Activated naive CD4-positive, alpha-beta T cell treated with anti-CD3 and anti-CD28 coated beads for 36 hours (primary cell): ENCODE measurements at places on chromosomes 13 and 19. TPM values are rescaled to one million over a fixed set of nuclear protein-coding genes. Genes with fewer than 3 reads are reported as not detected.

GRCh38 chr19:14203177-14203576 is 2.8 kb downstream of the ADGRL1 start:
- peaks cover 5% of the 10 kb centered on the region for H3K27me3 ChIP-seq
- no peak overlapping the region for H3K4me3 ChIP-seq
- H3K4me1 ChIP-seq: peaks cover 29% of the 10 kb centered on the region
- no peak for DNase-seq

DNA sequence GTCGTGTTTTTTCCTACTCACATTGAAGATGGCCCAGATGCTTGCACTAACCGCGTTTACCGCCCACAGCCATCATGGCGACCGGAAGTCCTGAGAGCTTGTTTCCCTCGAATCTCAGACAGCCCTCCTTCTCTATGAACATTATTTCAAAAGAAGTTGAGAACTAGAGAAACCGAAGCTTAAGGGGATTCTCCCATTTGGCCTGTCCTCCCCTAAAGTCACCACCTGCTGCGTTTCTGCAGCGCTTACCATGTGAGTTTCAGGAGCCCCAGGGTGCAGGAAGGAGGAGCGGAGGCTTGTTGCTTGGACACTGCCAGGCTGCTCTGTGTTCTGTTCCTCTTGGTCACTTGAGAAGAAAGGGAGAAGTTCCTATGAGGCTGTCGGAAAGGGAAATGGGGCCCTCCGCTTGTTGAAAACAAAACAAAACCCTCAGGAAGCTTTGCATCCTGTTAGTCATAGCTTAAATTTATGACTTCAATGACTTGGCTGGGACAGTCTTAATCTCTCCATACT is 6.2 kb downstream of the CARD8 start:
- H3K4me1 ChIP-seq: peaks cover 74% of the 10 kb centered on the region
- no peaks in the 10 kb centered on the region for H3K27me3 ChIP-seq
- peak overlapping the region; percentile 89 for H3K4me3 ChIP-seq
- peak; percentile 88 for DNase-seq
- H3K36me3 ChIP-seq: peaks cover 30% of the 10 kb centered on the region

- H3K27ac ChIP-seq: no peak overlapping the region
- DNase-seq: no peak
- H3K4me3 ChIP-seq: no peak overlapping the region
- H3K4me1 ChIP-seq: no peaks in the 10 kb centered on the region
Observed at GRCh38 chr13:63554157-63554556, 2138.5 kb upstream of the PCDH20 start.

DNA sequence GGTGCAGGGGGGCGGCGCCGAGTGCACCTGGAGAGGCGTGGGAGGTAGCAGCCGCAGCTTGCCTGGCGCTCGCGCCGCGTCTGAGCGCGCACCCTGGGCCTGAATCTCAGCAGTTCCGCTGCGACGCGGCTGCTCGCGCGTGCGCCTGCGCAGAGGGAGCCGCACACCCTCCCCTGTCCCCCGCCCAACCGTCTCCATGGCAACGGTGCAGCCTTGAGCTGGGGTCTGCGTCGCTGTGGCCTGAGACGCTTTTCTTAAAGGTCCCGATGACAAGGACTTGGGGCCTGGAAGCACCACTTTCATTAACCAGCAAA is at the start of gene PNMA8B:
Gene PNMA8B, minus strand, starts transcription at position 82 of the 314 bp plus-strand sequence. CDS start 402 bp downstream, outside the sequence.
- H3K4me3 ChIP-seq: peak within 1 kb of the TSS; percentile 74
- peak; percentile 42 for DNase-seq
- H3K4me1 ChIP-seq: peaks cover 21% of the 10 kb centered on the region
- peaks cover 29% of the 10 kb centered on the region for H3K27me3 ChIP-seq
- no peaks in the 10 kb centered on the region for H3K36me3 ChIP-seq

GRCh38 chr19:17718550-17718946 is 732 bp upstream of the MAP1S start:
- H3K36me3 ChIP-seq: peaks cover 6% of the 10 kb centered on the region
- peaks cover 34% of the 10 kb centered on the region for H3K4me1 ChIP-seq
- H3K4me3 ChIP-seq: peak overlapping the region; percentile 84
- peak overlapping the region; percentile 76 for H3K27ac ChIP-seq
- no peak for DNase-seq

GRCh38 chr19:37342753-37343152 is 28.1 kb upstream of the ZNF527 start:
- H3K27me3 ChIP-seq: no peaks in the 10 kb centered on the region
- no peak overlapping the region for H3K27ac ChIP-seq
- peaks cover 71% of the 10 kb centered on the region for H3K36me3 ChIP-seq
- no peak for DNase-seq
- no peak overlapping the region for H3K4me3 ChIP-seq
- H3K4me1 ChIP-seq: peaks cover 5% of the 10 kb centered on the region

- H3K4me3 ChIP-seq: no peak overlapping the region
- no peak for DNase-seq
- no peak overlapping the region for H3K27ac ChIP-seq
- no peaks in the 10 kb centered on the region for H3K36me3 ChIP-seq
- peaks cover 21% of the 10 kb centered on the region for H3K27me3 ChIP-seq
Observed at GRCh38 chr13:101059793-101060192, 356.5 kb downstream of the NALCN start.

DNA sequence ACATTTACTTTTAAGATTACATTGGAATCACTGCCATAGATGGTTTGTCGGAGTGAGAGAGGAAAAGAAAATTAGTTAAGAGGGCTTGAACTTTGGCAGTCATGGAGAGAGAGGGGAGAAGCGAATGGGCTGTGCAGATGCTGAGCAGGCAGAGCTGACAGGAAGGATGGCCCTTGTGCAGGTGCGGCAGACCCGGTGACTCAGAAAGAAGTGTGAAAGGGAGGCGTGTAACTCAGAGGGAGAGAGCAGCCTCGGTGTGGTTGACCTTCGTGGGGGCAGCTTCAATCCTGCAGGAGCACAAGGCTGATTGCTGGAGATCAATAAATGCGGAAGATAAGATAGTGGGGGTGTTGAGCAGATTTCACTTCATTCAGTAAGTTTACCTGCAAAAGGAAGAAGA is 76.9 kb downstream of the TNFSF13B start:
- H3K27me3 ChIP-seq: no peaks in the 10 kb centered on the region
- DNase-seq: peak; percentile 47
- H3K4me3 ChIP-seq: no peak overlapping the region
- peaks cover 24% of the 10 kb centered on the region for H3K4me1 ChIP-seq

DNA sequence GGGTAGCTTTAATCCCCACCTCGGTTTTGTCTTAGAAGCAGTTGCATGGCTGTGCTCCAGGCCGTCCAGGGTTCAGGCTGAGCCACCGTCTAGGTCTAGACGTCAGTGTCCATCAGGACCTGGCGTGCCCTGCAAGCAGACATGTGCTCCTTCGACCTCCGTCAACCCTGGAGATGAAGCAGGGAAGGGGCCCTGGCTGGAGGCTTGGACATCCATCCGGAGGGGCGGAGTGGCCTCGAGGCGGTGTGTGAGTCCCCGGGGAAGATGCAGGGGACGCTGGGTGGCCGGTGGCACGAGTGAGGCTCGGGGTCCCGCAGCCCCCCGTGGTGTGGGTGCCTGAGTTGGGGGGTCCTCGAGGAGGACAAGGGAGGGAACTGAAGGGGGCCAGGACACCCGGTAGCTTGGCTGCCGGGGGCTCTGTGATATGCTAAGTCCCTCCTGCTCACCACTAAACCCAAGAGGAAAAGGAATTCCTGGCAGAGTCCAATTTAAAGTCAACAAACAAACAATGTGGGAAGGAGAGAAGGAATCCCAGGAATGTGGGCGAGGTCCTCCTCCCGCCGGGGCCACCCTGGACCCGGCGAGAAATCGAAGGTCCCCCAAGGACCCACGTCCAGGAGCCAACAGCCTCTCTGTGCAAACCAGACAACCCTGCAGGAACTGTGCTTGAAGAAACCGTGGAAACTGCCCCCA is 14.9 kb upstream of the PTBP1 start:
- H3K4me3 ChIP-seq: no peak overlapping the region
- H3K27me3 ChIP-seq: no peaks in the 10 kb centered on the region
- no peak overlapping the region for H3K27ac ChIP-seq
- H3K4me1 ChIP-seq: no peaks in the 10 kb centered on the region
- no peaks in the 10 kb centered on the region for H3K36me3 ChIP-seq

- H3K36me3 ChIP-seq: no peaks in the 10 kb centered on the region
- no peaks in the 10 kb centered on the region for H3K27me3 ChIP-seq
- H3K4me1 ChIP-seq: no peaks in the 10 kb centered on the region
- no peak overlapping the region for H3K27ac ChIP-seq
- H3K4me3 ChIP-seq: no peak overlapping the region
Observed at GRCh38 chr19:28960586-28960985, 252.4 kb downstream of the UQCRFS1 start.

GRCh38 chr19:54875506-54875905 is 1.5 kb downstream of the FCAR start:
- H3K4me3 ChIP-seq: no peak overlapping the region
- no peaks in the 10 kb centered on the region for H3K36me3 ChIP-seq
- H3K27ac ChIP-seq: no peak overlapping the region
- H3K4me1 ChIP-seq: no peaks in the 10 kb centered on the region

DNA sequence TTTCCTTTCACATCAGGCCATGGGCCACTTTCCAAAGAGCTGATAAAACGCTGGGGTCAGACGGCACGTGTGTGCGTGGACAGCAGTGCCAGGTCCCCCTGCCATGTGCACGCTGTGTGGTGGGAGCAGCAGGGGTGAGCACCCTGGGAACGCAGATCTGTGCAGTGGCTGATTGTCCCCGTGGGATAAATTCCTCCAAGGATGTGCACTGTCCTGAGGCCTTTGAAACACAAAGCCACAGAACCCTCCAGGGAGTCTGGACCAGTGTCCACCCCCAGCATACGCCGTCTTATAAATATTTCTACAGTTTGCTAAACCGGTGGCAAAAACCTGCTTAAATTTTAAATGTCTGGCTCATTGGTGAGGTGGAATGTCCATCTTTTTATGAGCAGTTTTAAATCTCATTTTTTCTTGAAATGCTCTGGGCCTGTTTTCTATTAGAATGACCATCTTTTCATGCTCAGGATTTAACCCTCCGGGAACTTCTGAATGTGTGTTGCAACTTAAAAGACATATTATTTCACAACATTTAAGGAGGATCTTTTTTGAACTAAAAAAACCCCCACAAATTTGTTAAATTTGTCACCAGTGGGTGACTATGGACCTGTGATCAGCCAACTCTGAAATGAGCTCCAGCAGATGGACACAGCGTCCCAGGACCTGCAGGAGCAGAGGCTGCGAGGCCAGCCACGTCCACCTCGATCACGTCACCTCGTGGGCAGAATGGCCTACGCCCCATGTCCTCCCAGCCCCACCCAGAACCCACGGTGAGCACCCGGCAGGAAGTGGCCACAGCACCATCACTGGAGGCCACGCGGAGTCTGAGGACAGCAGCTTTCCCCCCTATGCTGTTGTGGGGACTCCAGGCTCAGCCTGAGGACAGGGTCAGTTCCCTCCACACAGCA is 68.6 kb downstream of the RASA3 start:
- H3K27me3 ChIP-seq: no peaks in the 10 kb centered on the region
- peak overlapping the region; percentile 95 for H3K27ac ChIP-seq
- DNase-seq: no peak
- H3K36me3 ChIP-seq: peaks cover 8% of the 10 kb centered on the region

DNA sequence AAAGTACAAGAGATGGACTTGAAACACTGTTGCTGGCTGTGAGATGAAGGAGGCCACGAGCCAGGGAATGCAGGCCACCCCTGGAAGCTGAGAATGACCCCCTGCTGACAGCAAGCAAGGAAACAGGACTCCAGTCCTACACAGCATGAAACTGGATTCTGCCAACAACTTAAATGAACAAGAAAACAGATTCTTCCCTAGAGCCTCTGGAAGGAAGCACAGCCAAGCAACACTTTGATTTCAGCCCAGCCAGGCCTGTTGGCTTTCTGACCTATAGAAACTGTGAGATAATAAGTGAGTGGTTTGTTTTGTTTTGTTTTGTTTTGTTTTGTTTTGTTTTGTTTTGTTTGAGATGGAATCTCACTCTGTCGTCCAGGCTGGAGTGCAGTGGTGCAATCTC is 105.3 kb upstream of the CACNA1A start:
- H3K4me3 ChIP-seq: no peak overlapping the region
- peaks cover 2% of the 10 kb centered on the region for H3K4me1 ChIP-seq
- no peak overlapping the region for H3K27ac ChIP-seq
- peaks cover 8% of the 10 kb centered on the region for H3K27me3 ChIP-seq
- H3K36me3 ChIP-seq: no peaks in the 10 kb centered on the region

- H3K27me3 ChIP-seq: no peaks in the 10 kb centered on the region
- H3K36me3 ChIP-seq: no peaks in the 10 kb centered on the region
- H3K4me1 ChIP-seq: no peaks in the 10 kb centered on the region
- H3K27ac ChIP-seq: no peak overlapping the region
- no peak overlapping the region for H3K4me3 ChIP-seq
Observed at GRCh38 chr13:51045451-51045850, 65.6 kb downstream of the C13orf42 start.

CNN1 gene
- total RNA-seq: not detected

ZNF358 gene
- total RNA-seq: 3.7 TPM

NXNL1 gene
- total RNA-seq: not detected
